Ascending aorta (tissue), 2 donors: ENCODE measurements at places on chromosomes 2 and 18. TPM values are rescaled to one million over a fixed set of nuclear protein-coding genes. Genes with fewer than 3 reads are reported as not detected.

The TUBA3D gene
- not detected for total RNA-seq

The CRYGC gene
- total RNA-seq = not detected

The SLC38A11 gene
- total RNA-seq = not detected

The DLGAP1 gene
- total RNA-seq = 2.0 TPM

DNA sequence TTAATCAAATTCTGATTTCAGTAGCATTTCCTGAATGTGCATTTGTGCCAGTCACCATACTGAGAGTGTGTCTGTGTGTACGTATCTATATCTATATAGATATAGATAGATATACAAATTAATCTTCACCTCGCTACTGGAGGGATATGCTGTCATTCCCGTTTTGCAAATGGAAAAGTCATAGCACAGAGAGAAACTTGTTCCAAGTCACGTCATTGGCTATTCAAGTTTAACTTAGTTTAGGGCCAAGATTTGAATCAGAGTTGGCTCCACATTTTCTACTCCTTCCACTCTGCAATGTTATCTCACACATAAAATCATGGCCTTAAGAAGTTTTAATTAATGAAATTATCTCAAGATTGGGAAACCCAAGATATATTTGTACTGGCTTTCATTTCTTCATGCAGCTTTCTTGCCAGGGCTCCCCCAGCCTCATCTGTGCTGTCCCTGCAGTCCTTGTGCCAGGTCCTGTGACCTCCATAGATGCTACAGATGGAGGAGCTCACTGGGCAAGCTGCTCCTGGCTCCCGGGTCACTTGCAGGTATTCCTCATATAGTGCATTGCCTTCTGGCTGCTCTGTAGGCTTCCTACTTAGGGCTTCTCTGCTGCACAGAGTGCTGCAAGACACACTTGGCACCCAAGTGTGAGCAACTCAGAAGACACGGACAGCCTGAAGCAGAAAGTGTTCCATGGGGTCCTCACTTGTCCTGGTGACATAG, 245.8 kb downstream of the KCNS3 start:
- no peak for DNase-seq
- H3K36me3 ChIP-seq = no peaks in the 10 kb centered on the region
- H3K4me1 ChIP-seq = peaks cover 19% of the 10 kb centered on the region
- H3K4me3 ChIP-seq = no peak overlapping the region

DNA sequence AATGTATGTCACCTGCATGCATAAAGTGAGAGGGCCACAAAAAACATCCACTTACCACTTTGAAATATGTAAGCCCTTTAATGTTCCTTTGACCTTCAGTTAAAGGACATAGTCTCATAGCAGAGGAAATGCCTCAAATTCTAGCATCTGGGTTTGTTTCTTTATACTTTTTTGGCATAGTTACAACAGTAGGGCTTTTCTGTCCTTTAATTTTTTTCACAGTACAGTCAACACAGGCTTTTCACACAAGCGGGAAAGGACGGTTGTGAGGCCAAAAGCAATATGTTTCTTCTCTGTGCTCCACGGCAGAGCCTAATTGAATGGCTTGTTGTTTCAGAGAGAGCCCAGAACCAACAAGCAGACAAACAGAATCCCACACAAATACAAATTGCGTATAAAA, 57.6 kb downstream of the CRIM1 start:
- no peaks in the 10 kb centered on the region for H3K36me3 ChIP-seq
- no peak for DNase-seq
- H3K27me3 ChIP-seq = no peaks in the 10 kb centered on the region
- peak overlapping the region; percentile 43 for H3K27ac ChIP-seq

DNA sequence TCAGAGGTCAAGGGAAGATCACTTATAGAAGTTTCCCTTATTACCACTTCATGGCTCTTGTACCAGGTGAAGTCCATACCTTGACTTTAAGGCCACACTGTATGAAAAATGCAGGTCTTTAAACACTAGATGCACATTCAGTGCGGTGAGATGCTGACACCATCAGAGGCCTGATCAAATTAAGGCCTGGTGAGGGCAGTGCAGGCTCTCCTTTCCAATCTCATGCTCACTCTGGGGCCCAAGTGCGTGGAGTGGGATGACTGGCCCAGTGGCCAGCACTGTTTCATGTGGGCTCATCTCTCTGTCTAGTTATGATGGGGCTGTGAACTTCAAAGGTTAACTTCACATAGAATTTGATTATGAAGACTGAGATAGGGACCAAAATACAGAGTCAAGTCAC, 281.1 kb downstream of the SLC4A3 start:
- no peaks in the 10 kb centered on the region for H3K36me3 ChIP-seq
- H3K27ac ChIP-seq = no peak overlapping the region
- no peaks in the 10 kb centered on the region for H3K4me1 ChIP-seq
- H3K27me3 ChIP-seq = no peaks in the 10 kb centered on the region

- H3K4me3 ChIP-seq = no peak overlapping the region
- no peaks in the 10 kb centered on the region for H3K27me3 ChIP-seq
- no peak overlapping the region for H3K27ac ChIP-seq
Observed at GRCh38 chr2:230942920-230943896, 18.2 kb upstream of the GPR55 start.

- no peaks in the 10 kb centered on the region for H3K27me3 ChIP-seq
- no peak overlapping the region for H3K27ac ChIP-seq
- no peak overlapping the region for H3K4me3 ChIP-seq
Observed at GRCh38 chr2:60676706-60677330, 79.2 kb upstream of the PAPOLG start.

- H3K27me3 ChIP-seq = no peaks in the 10 kb centered on the region
- no peaks in the 10 kb centered on the region for H3K36me3 ChIP-seq
- H3K27ac ChIP-seq = no peak overlapping the region
- DNase-seq = no peak
- H3K4me1 ChIP-seq = no peaks in the 10 kb centered on the region
- H3K4me3 ChIP-seq = no peak overlapping the region
Observed at GRCh38 chr18:33838054-33838453, 260.0 kb downstream of the ASXL3 start.

DNA sequence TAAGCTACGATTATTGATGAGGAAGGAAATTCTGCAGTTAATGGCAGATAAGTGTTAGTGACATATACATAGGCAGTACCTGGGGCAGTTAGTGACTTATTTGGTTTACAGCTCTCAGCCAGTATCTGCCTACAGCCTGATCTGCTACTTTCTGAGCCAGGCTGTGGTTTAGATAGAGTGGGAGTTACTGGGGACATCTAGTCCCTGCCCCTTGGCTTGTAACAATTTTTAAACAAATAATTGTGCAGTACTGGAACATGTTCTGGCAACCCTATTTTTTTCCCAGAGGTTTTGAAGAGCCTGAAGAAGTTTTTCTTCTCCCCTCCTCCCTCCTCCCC, 2.3 kb downstream of the KIF5C start:
- no peak overlapping the region for H3K4me3 ChIP-seq
- peaks cover 3% of the 10 kb centered on the region for H3K27me3 ChIP-seq
- peaks cover 14% of the 10 kb centered on the region for H3K4me1 ChIP-seq
- DNase-seq = no peak

DNA sequence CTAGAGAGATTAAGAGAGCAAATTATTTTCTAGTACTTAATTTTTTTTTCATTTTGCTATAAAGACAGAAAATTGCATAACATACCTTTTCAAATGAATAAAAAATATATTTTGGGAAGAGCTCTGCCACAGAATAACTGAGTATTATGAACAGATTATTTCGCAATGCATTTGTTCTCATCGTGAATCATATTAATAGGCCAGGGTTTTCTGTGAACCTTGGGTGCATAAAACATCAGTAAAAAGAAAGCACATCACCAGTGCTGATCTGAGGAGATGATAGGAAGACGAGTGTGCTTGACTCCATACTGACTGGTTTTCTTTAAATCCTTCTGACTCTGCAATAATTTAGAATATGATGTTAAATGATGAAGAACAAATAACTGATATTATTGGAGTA, 409.1 kb downstream of the CPS1 start:
- no peak overlapping the region for H3K27ac ChIP-seq
- no peaks in the 10 kb centered on the region for H3K36me3 ChIP-seq
- no peak overlapping the region for H3K4me3 ChIP-seq

GRCh38 chr2:235227590-235227989, 266.3 kb upstream of the AGAP1 start:
- H3K4me1 ChIP-seq = no peaks in the 10 kb centered on the region
- H3K27ac ChIP-seq = no peak overlapping the region
- no peak for DNase-seq

- H3K36me3 ChIP-seq = no peaks in the 10 kb centered on the region
- H3K4me3 ChIP-seq = no peak overlapping the region
- DNase-seq = no peak
- no peaks in the 10 kb centered on the region for H3K27me3 ChIP-seq
Observed at GRCh38 chr2:112793449-112793978, 9.2 kb upstream of the IL1A start.

DNA sequence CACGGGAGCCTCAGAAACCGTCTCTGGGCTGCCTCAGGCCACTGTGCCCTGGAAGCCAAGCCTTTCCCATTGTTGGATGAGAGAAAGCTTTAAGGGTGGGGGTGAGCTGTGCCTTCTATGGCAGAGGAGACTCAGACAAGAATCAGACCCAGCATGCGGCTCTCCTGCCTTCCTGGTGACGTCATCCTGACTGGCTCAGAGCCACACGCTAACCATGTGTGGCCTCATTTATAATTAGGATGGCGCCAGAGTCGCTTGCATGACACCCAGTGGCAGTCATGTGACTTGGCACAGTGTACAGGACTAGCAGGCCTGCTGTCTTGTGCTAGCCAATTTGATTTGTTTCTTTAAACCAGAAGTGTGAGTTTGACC, 99.1 kb downstream of the SH3BP4 start:
- no peaks in the 10 kb centered on the region for H3K27me3 ChIP-seq
- peak overlapping the region; percentile 67 for H3K27ac ChIP-seq
- H3K4me3 ChIP-seq = no peak overlapping the region
- H3K4me1 ChIP-seq = peaks cover 13% of the 10 kb centered on the region
- H3K36me3 ChIP-seq = peaks cover 32% of the 10 kb centered on the region

DNA sequence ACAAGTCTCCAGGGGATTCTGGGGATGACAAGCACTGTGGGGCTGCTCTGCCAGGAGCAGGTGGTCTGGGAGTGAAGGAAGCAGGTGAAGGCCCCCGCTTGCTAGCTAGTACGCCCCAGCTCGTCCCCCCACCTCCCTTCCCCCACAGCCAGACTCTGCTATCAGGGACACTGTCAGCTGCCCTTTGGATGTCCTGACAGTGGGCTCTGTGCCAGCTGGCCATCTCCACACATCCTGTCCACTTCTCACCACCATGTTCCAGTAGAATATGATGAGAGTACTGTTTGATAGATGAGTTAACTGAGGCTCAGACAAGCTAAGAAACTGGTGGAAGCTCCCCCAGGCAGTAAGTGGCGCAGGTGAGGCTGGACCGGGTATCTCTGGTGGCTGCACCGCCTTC, 276.2 kb downstream of the CELF4 start:
- no peak overlapping the region for H3K27ac ChIP-seq
- H3K4me1 ChIP-seq = no peaks in the 10 kb centered on the region
- H3K27me3 ChIP-seq = no peaks in the 10 kb centered on the region

DNA sequence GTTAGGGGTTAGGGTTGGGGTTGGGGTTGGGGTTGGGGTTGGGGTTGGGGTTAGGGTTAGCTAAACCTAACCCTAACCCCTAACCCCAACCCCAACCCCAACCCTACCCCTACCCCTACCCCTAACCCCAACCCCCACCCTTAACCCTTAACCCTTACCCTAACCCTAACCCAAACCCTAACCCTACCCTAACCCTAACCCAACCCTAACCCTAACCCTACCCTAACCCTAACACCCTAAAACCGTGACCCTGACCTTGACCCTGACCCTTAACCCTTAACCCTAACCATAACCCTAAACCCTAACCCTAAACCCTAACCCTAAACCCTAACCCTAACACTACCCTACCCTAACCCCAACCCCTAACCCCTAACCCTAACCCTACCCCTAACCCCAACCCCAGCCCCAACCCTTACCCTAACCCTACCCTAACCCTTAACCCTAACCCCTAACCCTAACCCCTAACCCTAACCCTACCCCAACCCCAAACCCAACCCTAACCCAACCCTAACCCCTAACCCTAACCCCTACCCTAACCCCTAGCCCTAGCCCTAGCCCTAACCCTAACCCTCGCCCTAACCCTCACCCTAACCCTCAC, 24.1 kb upstream of the RABL2A start:
- peak overlapping the region; percentile 75 for H3K4me3 ChIP-seq
- DNase-seq = no peak
- peak overlapping the region; percentile 84 for H3K27ac ChIP-seq
- no peaks in the 10 kb centered on the region for H3K27me3 ChIP-seq
- H3K4me1 ChIP-seq = no peaks in the 10 kb centered on the region

- no peaks in the 10 kb centered on the region for H3K27me3 ChIP-seq
- H3K27ac ChIP-seq = no peak overlapping the region
- no peak for DNase-seq
- no peak overlapping the region for H3K4me3 ChIP-seq
- no peaks in the 10 kb centered on the region for H3K4me1 ChIP-seq
Observed at GRCh38 chr2:192657362-192657761, 462.6 kb upstream of the TMEFF2 start.

DNA sequence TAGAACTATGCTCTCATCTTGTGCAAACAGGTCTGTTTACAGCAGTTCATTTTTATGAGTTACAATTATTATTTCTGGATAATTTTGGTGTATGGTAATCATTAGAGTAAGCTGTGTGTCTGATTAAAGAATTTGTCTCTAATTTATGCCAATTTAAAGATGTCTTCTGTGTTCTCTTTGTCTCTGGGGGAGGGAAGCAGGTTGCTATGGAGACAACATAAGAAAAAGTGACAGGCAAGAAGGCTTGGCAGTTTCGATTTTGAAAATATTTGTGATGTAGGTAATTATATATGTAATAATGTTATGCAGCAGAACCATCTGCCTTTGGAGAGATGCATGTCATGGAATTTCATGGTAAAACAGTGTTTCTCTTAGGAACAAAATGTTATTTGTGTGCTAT, 78.2 kb downstream of the SH3RF3 start:
- no peak overlapping the region for H3K4me3 ChIP-seq
- no peak for DNase-seq
- no peaks in the 10 kb centered on the region for H3K36me3 ChIP-seq
- no peak overlapping the region for H3K27ac ChIP-seq
- peaks cover 18% of the 10 kb centered on the region for H3K4me1 ChIP-seq

- H3K27ac ChIP-seq = no peak overlapping the region
- no peaks in the 10 kb centered on the region for H3K27me3 ChIP-seq
- no peak overlapping the region for H3K4me3 ChIP-seq
- H3K36me3 ChIP-seq = no peaks in the 10 kb centered on the region
- H3K4me1 ChIP-seq = no peaks in the 10 kb centered on the region
- no peak for DNase-seq
Observed at GRCh38 chr2:157538064-157538463, 90.6 kb downstream of the ACVR1C start.

GRCh38 chr18:9631814-9632496, 17.6 kb upstream of the PPP4R1 start:
- no peak overlapping the region for H3K27ac ChIP-seq
- no peak for DNase-seq
- H3K4me1 ChIP-seq = peaks cover 8% of the 10 kb centered on the region
- no peaks in the 10 kb centered on the region for H3K36me3 ChIP-seq
- H3K27me3 ChIP-seq = no peaks in the 10 kb centered on the region
- no peak overlapping the region for H3K4me3 ChIP-seq

DNA sequence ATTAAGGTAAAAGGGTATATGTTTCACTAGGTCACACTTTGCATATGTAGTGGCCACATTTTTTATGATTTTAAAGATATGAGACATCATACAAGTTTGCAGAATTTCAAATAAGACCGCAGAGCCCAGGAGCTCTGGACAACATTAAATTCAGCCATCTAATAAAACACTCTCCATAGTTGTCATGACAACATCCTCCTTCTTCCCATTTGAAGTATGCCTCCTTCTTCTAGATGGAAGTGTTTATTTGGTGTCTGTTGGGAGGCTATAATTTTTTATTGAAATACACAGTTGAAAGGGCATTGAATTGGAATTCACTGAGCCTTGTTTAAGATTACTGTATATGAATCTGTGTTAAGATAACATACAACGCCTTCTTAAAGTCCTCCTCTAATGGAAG, 467.3 kb downstream of the CMPK2 start:
- H3K4me3 ChIP-seq = no peak overlapping the region
- H3K36me3 ChIP-seq = no peaks in the 10 kb centered on the region
- H3K4me1 ChIP-seq = no peaks in the 10 kb centered on the region
- H3K27ac ChIP-seq = no peak overlapping the region
- H3K27me3 ChIP-seq = no peaks in the 10 kb centered on the region
- no peak for DNase-seq
